ENCODE measurements at places on chromosomes 3 and 15.

GRCh38 chr15:29616512-29616911 is 205.8 kb downstream of the TJP1 start:
- no peak for DNase-seq

DNA sequence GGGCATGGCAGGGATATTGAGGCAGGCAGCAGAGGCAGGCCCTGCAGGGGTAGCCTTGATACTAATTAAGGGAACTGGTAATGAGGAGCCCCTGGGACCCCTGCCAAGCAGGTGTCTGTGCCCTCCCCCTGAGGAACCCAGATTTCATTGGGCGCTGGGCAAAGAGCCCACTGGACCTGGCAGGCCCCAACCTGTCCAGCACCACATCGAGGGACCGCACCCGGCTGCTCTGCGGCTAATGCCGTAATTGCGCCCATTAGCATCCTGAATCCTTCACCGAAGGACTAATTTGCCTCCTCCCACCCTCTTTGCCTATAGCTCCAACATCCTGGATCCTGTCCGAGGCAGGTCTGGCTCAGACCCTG is 13.7 kb upstream of the SEMA3B start:
- no peak for DNase-seq

- DNase-seq = no peak
Observed at GRCh38 chr3:160801386-160802118, 45.5 kb downstream of the PPM1L start.

GRCh38 chr3:168424059-168424734 is 328.5 kb upstream of the GOLIM4 start:
- DNase-seq = no peak

DNA sequence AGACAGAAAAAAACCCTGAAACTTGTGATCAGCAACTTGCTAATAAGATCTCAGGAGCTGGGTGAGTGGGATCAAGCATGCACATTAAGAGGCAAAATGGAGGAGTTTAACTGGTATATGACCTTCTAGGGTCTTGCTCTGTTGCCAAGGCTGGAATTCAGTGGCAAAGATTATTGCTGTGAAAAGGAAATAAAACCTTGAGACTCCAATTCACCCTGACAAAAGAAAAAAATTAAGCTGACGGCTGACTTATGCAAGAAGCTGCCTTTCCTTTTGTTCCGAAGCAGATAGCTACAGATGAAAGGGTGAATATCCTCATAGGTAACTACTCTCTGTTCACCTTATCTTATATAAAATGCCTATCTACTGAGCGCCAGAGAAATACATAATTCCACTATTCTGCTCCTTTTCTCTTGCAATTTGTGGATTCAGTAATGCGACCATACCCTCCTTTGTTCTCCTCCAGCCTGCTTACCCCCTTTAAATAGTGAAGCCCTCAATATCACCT is 68.9 kb downstream of the HERC1 start:
- DNase-seq = no peak

- DNase-seq = no peak
Observed at GRCh38 chr3:42639192-42639591, 14.3 kb upstream of the ZBTB47 start.

- DNase-seq = no peak
Observed at GRCh38 chr15:89244574-89244903, 760 bp downstream of the FANCI start.

GRCh38 chr15:64746356-64746755 is 29.0 kb downstream of the RBPMS2 start:
- DNase-seq = no peak

DNA sequence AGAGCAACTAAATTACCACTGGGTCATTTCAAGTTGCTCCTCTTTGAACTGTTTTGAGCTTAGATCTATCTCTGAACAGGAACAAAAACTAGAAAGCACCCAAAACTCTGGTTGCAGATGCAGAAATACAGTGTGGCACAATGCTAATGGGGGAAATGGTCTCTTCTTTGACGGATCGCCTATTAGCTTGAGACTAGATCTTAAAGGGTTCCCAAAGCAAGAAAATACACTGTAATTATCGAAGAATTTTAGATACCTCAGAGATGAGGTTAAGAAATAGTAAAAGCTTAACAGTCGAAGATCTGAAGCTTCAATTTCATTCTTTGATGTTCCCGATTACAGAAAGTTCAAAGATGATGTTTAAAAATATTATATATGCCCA is 818 bp downstream of the PPP1R2 start:
- no peak for DNase-seq
